NCI-H226 (cell line): ENCODE measurements at places on chromosomes 13 and 19.

DNA sequence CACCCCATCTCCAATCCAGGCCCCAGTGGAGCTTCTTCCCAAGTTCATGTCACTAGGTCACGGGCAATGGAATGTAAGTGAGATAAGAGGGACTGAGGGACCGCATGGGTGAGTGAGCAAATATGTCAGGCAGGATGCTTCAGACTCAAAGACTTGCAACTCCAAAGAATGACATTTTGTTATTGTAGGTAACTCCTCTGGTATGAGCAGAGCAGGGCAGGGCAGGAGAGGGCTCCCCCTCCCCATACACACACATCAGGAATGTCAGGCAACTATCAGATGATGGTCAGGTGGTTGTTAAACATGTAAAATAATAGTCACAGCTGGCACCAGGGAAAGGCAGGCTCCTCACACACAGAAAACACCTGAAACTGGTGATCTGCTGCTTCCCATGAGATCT, 10.6 kb downstream of the ERVV-2 start:
- DNase-seq: peak; percentile 83

GRCh38 chr19:41265395-41266153, 1.4 kb downstream of the HNRNPUL1 start:
- no peak for DNase-seq

GRCh38 chr19:14497228-14497921, 1.4 kb upstream of the GIPC1 start:
- no peak for DNase-seq

DNA sequence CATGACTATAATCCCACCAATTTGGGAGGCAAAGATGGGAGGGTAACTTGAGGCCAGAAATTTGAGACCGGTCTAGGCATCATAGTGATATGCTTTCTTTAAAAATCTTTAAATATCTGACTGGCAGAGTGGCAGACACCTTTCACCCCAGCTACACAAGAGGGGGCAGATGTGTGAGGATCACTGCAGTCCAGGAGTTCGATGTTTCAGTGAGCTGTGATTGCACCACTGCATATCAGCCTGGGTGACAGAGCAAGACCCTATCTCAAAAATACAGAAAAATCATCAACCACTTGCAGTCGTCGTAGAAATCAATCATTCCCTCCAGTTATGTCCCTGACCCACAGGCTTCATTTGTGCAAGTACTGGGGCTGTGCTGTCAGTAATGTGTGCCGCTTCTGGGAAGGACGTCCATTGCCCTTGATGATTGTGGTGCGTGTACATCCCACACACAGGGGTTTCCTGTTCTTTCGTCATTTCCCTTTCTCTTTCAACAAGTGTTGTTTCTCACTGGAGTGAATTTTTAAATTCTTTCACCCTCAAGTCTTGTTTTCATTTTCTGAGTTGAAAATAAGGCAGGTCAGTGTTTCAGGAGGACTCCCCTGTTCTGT, 1.4 kb downstream of the LGALS14 start:
- no peak for DNase-seq

DNA sequence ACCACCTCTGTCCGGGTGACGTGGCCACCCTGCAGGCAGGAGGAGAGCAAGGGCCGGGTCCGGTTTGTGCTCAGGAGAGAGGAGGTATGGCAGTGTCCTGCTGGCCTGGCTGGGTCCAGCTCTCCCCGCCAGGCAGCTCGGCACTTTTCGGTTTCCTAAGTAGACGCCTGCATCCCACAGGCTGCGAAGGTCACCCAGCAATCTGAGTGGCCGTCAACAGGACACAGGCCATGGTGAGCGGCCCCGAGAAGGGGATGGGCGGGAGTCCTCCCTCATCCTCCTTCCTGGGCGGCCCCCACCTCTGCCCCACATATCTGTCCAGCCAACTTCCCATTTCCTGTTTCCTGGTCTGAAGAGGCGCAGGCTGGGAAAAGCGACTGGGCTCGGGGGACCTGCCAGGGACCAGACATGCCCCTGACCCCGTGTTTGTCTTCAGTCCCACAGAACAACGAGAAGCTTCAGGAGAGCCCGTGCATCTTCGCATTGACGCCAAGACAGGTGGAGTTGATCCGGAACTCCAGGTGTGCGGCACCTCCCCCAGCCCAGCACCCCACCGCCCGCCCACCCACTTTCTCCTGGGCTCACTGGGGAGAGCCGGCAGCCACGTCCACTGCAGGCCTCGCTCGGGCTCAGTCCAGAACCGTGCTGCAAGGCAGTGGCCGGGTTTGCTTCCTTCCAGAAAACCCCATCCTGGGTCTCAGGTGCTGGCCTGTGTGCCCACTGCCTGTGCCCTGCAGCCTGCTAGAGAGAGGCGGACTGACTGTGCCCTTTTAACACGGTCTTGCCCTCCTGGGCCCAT, 16.3 kb downstream of the PIAS4 start:
- no peak for DNase-seq

- no peak for DNase-seq
Observed at GRCh38 chr19:35380450-35381124, 9.7 kb downstream of the GPR42 start.

GRCh38 chr19:16325161-16325527, 518 bp downstream of the KLF2 start:
- no peak for DNase-seq

- DNase-seq: no peak
Observed at GRCh38 chr13:43411211-43411610, 375.6 kb downstream of the ENOX1 start.

- DNase-seq: no peak
Observed at GRCh38 chr19:39100500-39101166, 16.5 kb downstream of the ACP7 start.

- peak; percentile 48 for DNase-seq
Observed at GRCh38 chr19:15297416-15298224, 34.7 kb downstream of the BRD4 start.

- DNase-seq: no peak
Observed at GRCh38 chr19:51181913-51182419, 39.9 kb downstream of the SIGLEC7 start.

DNA sequence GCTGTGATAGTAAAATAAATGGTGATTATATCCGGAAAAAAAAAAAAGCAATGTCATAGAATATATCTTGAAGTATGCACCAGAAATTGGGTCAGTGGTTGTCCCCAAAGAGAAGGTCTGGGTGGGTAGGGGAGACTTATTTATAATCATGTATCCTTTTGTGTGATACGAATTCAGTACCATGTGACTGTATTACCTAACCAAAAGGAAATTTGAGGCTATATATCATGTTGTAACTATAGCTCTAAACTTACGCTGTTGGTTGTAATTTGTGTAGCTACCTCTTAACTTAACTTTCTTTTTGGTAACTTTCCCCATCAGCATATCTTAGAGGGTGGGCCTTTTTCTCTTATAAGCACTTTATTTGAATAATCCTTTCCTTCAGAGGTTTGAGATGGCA, 25.2 kb upstream of the KCTD4 start:
- DNase-seq: no peak

- peak; percentile 98 for DNase-seq
Observed at GRCh38 chr13:100392709-100393630, 195.6 kb downstream of the GGACT start.

DNA sequence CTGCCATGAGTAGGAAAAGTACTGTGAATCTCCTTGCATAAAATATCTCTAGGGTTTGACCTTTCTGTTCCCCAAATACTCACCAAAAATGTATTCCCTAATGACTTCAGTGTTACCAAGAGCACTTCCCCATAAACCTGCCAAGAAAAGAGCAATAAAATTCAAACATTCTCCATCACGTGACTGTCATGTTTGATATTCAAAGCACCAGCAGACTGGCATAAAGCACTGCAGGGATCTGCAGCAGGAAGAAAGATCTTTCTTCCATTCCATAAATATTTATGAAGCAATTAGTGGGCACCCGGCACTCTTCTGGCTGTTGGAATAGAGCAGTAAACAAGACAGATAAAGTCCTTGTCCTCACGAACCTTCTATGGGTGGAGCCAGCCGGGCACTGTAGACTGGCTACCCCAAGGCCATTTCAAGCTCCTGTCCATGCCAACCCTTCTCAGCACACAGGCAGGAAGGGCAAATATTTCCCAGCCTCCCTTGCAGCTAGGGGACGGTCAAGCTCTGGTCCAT, 20.3 kb downstream of the PLA2G4C start:
- no peak for DNase-seq

GRCh38 chr13:38635030-38635429, 51.8 kb upstream of the FREM2 start:
- no peak for DNase-seq

DNA sequence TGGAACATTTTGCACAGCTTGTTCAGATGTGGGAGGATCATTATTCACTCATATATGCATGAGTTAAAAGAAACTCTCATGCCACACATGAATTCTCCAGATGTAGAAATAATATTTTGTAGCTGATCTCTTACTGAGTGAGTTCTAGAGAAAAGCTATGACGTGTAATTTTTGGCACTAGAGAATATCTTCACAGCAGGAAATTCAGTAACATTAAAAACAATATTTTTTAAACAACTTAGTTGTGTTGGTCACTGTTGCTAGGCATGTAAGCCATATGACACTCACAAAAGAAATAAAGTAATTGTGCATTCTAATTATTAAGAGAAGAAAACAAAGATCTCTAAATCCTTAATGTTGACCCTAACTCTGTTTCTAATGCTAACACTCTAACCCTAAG, 371.4 kb upstream of the SLC10A2 start:
- no peak for DNase-seq

GRCh38 chr19:42919757-42920079, 2.0 kb upstream of the PSG6 start:
- DNase-seq: no peak

DNA sequence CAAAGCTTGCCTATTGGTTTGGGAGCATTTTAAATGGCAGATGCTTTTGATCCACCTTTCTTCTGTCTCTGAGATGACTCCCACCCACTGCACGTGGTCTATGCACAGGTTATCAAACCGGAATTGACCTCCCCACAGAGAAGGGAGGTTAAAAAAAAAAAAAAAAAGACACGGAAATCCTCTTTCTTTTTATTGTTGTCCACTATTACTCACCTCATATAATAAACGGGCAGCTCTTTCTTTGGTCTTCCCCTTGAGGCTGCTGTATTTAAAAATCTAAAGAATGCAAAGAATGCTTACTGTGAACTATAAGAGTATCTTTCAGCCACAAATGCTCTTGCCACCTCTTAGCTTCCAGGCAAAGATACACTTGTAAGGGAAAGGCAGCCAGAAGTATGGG, 329.7 kb downstream of the NDFIP2 start:
- DNase-seq: peak; percentile 83

DNA sequence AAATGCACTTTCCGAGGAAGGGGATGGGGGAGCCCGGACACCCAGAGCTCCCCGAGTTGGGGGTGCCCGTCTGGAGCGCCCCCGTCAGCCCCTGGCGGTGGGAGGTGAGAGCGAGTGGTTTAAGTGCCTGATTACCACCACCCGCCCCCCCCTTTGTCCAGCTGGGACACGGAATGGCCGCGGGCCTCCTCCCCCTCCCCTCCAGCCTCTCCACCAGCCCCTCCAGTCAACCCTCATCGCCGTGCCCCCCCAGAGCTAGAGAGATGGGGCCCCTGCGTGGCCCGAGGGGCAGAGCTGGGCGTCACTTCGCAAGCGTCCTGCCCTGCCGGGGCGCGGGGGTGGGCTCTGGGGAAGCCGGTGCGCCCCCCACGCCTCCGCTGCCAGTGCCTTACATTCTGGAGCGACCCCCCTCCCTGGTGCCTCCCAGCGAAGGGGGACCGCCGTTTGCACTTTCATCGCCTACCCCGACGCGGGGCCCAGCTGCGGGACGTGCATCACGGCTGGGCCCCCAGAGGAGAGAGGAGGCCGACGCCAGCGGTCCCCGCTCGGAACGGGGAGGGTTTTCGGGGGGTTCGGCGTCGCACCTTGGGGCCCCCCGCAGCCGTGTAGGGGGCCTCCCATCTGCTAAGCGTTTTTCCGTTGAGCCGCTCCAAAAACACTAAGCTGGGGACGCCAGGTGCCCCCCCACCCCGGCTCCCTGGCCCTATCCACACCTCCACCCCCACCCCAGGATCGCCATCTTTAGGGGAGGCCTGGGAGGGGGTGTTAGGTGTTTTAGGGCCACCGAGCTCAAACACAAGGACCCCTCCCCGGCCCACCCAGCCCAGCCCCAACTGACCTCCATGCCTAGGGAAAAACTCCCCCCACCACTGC, 16.4 kb downstream of the SMIM24 start:
- DNase-seq: no peak

DNA sequence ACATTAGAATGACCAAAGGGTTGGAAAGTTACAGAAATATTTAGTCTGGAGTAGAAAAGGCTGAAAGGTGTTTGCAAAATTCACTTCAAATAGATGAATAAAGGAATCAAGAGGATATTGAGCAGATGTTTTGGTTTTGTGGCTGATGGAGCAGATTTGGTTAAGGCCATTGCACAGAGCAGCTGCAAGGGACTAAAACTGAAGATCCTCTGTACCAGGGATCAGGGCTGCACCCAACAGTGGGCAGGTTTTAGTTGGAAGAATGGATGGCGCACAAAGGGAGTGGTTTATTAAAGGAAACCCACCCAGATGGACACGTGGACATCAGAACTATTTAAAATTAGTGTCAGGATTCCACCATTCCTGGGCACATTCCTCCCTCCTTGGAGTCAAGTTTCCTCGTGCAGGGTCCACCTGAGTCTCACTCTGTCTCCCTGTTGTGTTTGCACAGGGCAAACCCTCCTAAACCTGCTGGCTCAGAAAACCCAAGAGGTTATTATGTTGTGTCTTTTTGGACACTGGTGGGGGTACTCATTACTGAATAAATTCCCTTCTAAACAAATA, 9.2 kb upstream of the UBAC2 start:
- no peak for DNase-seq

- no peak for DNase-seq
Observed at GRCh38 chr13:102830646-102831045, 15.2 kb upstream of the ERCC5 start.

DNA sequence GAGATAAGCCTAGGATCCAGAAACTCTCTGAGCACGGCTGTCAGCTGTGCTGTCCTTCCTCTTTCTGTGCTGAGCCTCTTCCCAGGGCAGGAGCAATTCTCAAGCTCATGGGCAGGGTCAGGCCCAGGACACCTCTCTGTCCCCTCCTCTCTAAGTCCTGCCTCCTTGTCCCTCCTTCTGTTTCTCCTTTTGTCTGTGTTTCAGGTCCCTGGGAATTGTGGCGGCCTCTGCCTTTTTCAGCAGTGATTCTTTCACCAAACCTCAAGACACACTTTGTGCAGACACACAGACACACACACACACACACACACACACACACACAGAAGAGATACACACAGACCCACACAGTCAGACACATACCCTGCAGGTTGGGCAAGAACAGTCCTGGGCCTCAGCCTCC, at the start of gene PSG1:
Gene PSG1, minus strand, starts transcription at position 101 of the 400 bp plus-strand sequence. CDS start 132 bp downstream, outside the sequence.
- no peak for DNase-seq

DNA sequence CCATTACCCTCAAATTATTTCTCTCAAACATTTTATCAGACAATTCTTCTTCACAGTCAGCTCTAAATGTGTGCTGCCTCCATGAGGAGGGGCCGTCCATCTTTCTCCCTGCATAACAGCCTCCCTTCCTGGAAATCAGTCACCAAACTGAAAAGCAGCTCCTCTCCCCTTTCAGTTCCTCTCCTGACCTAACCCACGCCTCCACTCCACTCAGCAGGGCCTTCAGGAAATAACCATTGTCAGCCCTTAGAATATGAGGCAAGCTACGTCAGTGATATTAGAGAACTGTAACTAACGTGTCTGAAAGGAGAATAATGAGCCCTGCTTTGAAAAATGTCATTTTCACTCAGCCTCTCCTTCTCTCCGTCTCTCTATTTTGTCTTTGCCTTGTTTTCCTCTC, 116.2 kb downstream of the OLFM4 start:
- no peak for DNase-seq

- no peak for DNase-seq
Observed at GRCh38 chr13:74904556-74904955, 577.4 kb downstream of the TBC1D4 start.

GRCh38 chr19:33438987-33439781, 65.7 kb downstream of the CEBPG start:
- no peak for DNase-seq

- DNase-seq: no peak
Observed at GRCh38 chr19:16661480-16662034, 618 bp downstream of the TMEM38A start.
